ENCODE measurements at places on chromosomes 6 and 20. TPM values are rescaled to one million over a fixed set of nuclear protein-coding genes. Genes with fewer than 3 reads are reported as not detected.
A peak's percentile ranks its signal among the peaks of the same experiment; 100 is the strongest.

The ZBTB46 gene
- total RNA-seq, result not detected

GRCh38 chr20:59007665-59008511, 834 bp upstream of the CTSZ start:
- DNase-seq, result peak; percentile 94
- peaks cover 13% of the 10 kb centered on the region for H3K36me3 ChIP-seq
- H3K4me3 ChIP-seq, result peak overlapping the region; percentile 97

The ZNF311 gene
- not detected for total RNA-seq

- H3K36me3 ChIP-seq, result no peaks in the 10 kb centered on the region
- no peaks in the 10 kb centered on the region for H3K27me3 ChIP-seq
- H3K27ac ChIP-seq, result no peak overlapping the region
- no peak overlapping the region for H3K4me3 ChIP-seq
- no peak for DNase-seq
- no peaks in the 10 kb centered on the region for H3K4me1 ChIP-seq
These were observed 431.8 kb upstream of the SOX4 start for GRCh38 chr6:21161707-21162106.

The SUMO4 gene
- total RNA-seq, result 2.4 TPM

DNA sequence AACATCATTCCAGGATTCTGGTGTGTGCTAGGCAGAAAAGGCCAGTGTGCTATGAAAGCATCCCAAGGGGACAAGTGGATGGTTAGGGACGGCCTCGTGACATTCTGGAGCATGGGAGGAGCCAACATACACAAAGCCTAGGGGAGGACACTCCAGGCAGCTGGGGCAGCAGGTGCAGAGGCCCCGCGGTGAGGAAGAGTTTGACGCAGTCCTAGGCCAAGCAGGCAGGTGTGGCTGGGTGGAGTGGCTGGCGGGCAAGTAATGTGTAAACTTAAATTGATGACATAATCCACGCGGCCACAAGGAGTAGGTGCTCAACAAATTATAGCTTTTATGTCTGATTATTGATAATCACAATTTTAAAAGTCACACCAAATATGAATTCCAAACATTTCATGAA, 93.6 kb downstream of the TMEM242 start:
- H3K4me1 ChIP-seq, result peaks cover 72% of the 10 kb centered on the region
- H3K27me3 ChIP-seq, result no peaks in the 10 kb centered on the region
- H3K36me3 ChIP-seq, result peaks cover 6% of the 10 kb centered on the region
- H3K4me3 ChIP-seq, result no peak overlapping the region
- DNase-seq, result peak; percentile 59

- H3K27me3 ChIP-seq, result no peaks in the 10 kb centered on the region
- no peak overlapping the region for H3K27ac ChIP-seq
- no peaks in the 10 kb centered on the region for H3K36me3 ChIP-seq
These were observed 105.8 kb upstream of the NOX3 start for GRCh38 chr6:155561257-155561965.

- H3K4me3 ChIP-seq, result no peak overlapping the region
- DNase-seq, result no peak
- H3K4me1 ChIP-seq, result no peaks in the 10 kb centered on the region
- no peak overlapping the region for H3K27ac ChIP-seq
- H3K27me3 ChIP-seq, result no peaks in the 10 kb centered on the region
These were observed 151.6 kb downstream of the SASH1 start for GRCh38 chr6:148494226-148494625.

GRCh38 chr6:157764178-157765068, 58.6 kb upstream of the SNX9 start:
- no peaks in the 10 kb centered on the region for H3K36me3 ChIP-seq
- peaks cover 74% of the 10 kb centered on the region for H3K4me1 ChIP-seq
- no peaks in the 10 kb centered on the region for H3K27me3 ChIP-seq
- H3K27ac ChIP-seq, result peak overlapping the region; percentile 88
- peak overlapping the region; percentile 54 for H3K4me3 ChIP-seq
- DNase-seq, result peak; percentile 91

GRCh38 chr20:62405108-62405980, 1.7 kb downstream of the CABLES2 start:
- H3K4me1 ChIP-seq, result peaks cover 28% of the 10 kb centered on the region
- no peaks in the 10 kb centered on the region for H3K36me3 ChIP-seq
- no peak for DNase-seq

The NFS1 gene
- 79.6 TPM for total RNA-seq

The IP6K3 gene
- total RNA-seq, result not detected

DNA sequence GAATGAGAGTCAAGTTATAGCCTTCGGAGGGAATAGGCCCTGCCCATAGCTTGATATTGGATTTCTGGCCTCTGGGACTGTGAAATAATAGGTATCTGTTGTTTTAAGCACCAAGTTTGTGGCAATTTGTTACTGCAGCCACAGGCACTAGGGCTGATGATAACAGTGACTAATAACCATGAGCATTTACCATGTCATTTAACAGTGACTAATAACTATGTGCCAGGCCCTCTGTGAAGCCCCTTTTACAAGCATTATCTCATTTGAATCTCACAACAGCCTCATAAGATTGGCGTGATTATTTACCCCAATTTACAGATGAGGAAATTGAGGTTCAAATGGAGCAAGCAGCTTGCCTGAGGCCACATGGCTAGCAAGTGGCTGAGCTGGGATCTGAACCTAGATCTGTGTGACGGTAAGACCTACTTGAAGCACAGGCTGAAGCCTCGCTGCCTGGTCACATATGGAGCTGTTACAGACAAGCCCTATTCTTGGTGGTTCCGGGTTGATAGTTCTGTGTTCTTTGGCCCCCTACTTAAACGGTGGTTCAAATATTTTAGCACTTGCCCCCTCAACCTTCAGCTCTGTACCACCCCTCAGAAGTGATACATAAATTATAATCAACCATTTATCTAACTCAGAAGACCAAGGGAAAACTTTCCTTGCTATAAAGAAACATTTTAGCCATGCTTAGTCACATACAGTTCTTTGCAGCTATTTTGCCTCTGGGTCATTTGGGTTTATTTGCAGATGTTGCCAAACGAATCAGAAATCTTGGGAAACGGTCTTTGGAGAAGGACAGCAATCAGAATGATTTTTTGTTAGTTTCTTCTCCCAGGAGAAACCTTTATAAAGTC, 98.3 kb downstream of the ELOVL5 start:
- DNase-seq, result no peak
- H3K36me3 ChIP-seq, result no peaks in the 10 kb centered on the region
- H3K27ac ChIP-seq, result no peak overlapping the region
- no peaks in the 10 kb centered on the region for H3K27me3 ChIP-seq

DNA sequence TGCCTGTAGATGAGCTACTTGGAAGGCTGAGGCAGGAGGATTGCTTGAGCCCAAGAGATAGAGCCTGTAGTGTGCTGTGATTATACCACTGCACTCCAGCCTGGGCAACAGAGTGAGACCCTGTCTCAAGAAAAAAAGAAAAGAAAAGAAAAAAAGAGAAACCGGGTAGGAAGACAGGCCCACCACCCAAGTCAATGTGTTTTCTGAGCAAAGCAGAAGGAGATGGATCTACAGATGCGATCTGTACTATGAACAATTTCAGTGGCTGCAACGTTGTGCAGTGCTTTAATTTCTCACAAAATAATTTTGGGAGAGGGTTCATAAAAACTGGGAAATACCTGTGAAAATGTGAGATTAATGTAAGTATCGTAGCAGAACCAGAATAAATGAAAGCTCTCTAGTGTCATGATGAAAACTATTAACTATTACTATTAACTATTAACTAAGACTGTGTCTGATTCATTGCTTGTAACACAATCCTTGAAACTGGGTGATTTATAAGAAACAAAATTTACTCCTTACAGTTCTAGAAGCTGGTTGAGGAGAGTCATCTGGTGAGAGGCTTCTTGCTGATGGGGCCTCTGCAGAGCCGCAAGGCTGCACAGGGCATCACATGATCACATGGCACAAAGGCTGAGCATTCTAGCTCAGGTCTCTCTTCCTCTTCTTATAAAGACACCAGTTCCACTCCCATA, 233.1 kb upstream of the ZNF217 start:
- H3K27ac ChIP-seq, result no peak overlapping the region
- peak; percentile 43 for DNase-seq
- H3K27me3 ChIP-seq, result no peaks in the 10 kb centered on the region
- H3K4me1 ChIP-seq, result no peaks in the 10 kb centered on the region

GRCh38 chr20:57123504-57123903, 142.9 kb downstream of the BMP7 start:
- H3K36me3 ChIP-seq, result no peaks in the 10 kb centered on the region
- no peak overlapping the region for H3K4me3 ChIP-seq
- no peaks in the 10 kb centered on the region for H3K27me3 ChIP-seq
- no peak overlapping the region for H3K27ac ChIP-seq
- DNase-seq, result no peak
- H3K4me1 ChIP-seq, result peaks cover 7% of the 10 kb centered on the region

The NKAPL gene
- 0.11 TPM for total RNA-seq

GRCh38 chr6:125421836-125422235, 120.1 kb upstream of the HDDC2 start:
- H3K4me3 ChIP-seq, result no peak overlapping the region
- DNase-seq, result peak; percentile 21
- no peaks in the 10 kb centered on the region for H3K27me3 ChIP-seq
- H3K27ac ChIP-seq, result no peak overlapping the region
- no peaks in the 10 kb centered on the region for H3K36me3 ChIP-seq

GRCh38 chr6:85449388-85449817, 480 bp upstream of the NT5E start:
- H3K27ac ChIP-seq, result no peak overlapping the region
- H3K27me3 ChIP-seq, result no peaks in the 10 kb centered on the region
- H3K4me1 ChIP-seq, result peaks cover 4% of the 10 kb centered on the region
- no peak overlapping the region for H3K4me3 ChIP-seq
- H3K36me3 ChIP-seq, result no peaks in the 10 kb centered on the region
- DNase-seq, result no peak

DNA sequence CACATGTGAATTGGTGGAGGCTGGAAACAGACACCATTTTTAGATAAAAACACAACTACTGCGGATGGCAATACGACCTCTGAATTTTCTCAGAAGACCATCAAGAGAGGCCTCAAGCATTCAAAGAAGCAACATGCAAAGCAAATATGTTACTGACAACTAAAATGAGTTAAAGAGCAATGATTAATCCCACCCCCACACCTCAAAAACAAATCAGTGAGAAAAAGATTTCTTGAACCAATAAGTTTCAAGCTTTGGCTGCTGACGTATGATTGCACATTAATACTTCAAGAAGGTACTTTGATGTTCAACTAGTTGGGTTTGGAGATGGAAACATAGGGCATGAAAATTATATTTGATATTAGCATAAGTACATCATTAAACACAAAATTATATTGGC, 982 bp downstream of the MMUT start:
- peaks cover 12% of the 10 kb centered on the region for H3K36me3 ChIP-seq
- H3K27me3 ChIP-seq, result no peaks in the 10 kb centered on the region
- peak overlapping the region; percentile 61 for H3K27ac ChIP-seq
- H3K4me3 ChIP-seq, result peak overlapping the region; percentile 94

GRCh38 chr6:39617520-39617919, 107.7 kb downstream of the KIF6 start:
- no peaks in the 10 kb centered on the region for H3K36me3 ChIP-seq
- DNase-seq, result no peak
- no peaks in the 10 kb centered on the region for H3K4me1 ChIP-seq
- H3K27ac ChIP-seq, result no peak overlapping the region

- DNase-seq, result peak; percentile 66
- H3K4me1 ChIP-seq, result peaks cover 16% of the 10 kb centered on the region
- H3K27me3 ChIP-seq, result no peaks in the 10 kb centered on the region
These were observed 6.7 kb upstream of the PDSS2 start for GRCh38 chr6:107466062-107466461.

GRCh38 chr6:40620574-40621240, 33.5 kb upstream of the LRFN2 start:
- DNase-seq, result no peak
- no peaks in the 10 kb centered on the region for H3K27me3 ChIP-seq
- H3K36me3 ChIP-seq, result no peaks in the 10 kb centered on the region
- no peak overlapping the region for H3K27ac ChIP-seq
- no peaks in the 10 kb centered on the region for H3K4me1 ChIP-seq

DNA sequence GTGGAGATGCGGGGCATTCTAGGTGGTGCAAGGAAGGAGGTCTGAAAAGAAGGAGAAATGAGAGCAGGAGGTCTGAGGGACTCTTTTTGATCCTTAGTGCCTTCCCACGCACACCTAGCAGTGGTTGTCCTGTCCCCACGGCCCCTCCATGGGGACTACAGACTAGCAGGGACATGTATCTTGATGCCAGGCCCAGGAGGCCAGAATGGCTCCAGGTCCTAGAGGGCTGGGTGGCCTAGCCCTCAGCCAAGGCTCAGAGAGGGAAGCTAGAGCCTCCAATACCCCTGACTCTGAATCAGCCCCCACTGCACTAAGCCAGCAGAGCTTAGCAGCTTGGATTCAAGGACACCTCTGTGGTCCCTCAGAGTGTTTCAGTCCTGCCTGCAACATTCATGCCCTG, 16.7 kb upstream of the BLCAP start:
- no peaks in the 10 kb centered on the region for H3K36me3 ChIP-seq
- 0 out of 2 replicates have a peak, but pooled peaks cover 3% of the 10 kb centered on the region for H3K4me1 ChIP-seq
- H3K4me3 ChIP-seq, result no peak overlapping the region
- no peaks in the 10 kb centered on the region for H3K27me3 ChIP-seq
- H3K27ac ChIP-seq, result no peak overlapping the region

DNA sequence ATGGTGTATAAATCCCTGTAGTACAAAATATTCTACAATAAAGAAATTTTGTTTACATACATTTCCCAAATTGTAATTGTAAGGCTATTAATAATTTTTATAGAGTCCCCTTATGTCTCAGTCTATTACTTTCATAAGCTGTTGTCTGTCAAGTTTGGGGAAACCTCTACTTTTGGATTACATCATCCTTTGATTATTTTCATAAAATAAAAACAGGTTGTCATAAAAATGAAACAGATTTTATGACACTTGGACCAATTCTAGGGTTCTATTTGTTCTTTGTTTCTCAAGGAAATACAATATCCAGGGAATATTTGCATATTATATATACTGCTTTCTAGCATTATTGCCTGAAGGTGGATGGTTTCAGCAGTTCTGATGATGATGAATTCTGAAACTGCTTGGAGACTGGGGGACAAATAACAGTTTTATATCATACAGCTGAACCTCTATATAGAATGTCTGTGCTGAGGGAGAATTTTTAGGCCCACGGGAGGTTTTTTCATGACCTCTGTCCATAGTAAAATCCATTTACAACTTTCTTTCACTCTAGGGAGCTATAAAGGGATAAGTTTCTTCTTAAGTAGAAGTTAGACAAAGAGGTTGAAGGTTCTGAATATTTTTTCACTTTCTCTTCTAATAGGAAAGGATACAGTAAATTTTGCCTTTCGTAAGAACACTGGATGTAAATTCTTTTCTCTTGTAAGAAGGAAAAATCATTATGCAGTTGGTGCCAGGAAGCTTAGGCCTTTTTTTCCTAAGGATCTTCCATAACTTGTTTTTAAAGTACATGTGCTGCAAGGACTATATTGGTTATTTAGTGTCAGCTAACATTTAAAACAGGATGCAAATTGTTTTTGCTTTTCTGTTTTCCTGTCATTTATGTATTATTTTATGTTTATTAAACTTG, 58.0 kb downstream of the CD2AP start:
- H3K27me3 ChIP-seq, result no peaks in the 10 kb centered on the region
- H3K4me1 ChIP-seq, result no peaks in the 10 kb centered on the region
- no peak overlapping the region for H3K4me3 ChIP-seq
- peaks cover 15% of the 10 kb centered on the region for H3K36me3 ChIP-seq
- DNase-seq, result no peak
- no peak overlapping the region for H3K27ac ChIP-seq

The VWA7 gene
- 0.34 TPM for total RNA-seq

All from Karpas-422 (cell line).